Ureter (tissue), 1 donor: ENCODE measurements at places on chromosomes 4 and X. TPM values are rescaled to one million over a fixed set of nuclear protein-coding genes. Genes with fewer than 3 reads are reported as not detected.

DNA sequence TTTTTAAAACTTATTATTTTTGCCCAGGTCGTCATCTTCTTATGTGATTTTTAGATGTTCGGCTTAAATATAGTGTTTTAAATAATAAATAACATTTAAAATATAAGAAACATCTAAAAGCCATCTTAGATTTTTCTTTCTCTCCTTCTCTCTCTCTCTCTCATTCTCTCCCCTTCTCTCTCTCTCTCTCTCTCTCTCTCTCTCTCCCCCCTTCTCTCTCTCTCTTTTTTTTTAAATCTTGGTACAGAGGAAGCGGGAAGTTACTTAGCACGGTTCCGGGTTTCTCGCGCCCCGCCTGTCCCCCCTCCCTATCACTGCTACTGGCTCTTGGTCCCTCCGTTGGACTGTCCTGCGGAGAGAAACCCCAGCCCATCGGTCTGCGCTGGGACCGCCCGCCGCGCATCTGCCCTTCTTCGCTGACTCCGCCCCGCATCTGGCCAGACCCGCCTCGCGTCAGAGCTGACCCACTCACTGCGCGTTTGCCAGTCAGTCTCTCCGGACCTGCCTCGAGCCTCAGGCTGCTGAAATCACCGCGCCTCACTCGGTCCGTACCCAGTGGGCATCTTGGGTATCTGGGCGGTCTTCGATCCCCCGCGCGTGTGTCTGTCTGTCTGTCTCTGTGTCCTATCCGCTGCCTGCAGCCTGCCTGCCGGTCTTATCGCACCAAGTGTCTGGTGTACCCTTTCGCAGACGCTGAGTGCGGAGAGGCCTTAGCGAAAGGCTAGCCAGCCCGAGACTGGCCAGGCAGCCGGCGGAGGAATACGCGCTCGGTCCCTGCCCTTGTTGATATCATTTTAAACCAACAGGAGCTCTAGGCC lies at the start of gene PABPC5:
Gene PABPC5, plus strand, starts transcription at position 489 of the 818 bp plus-strand sequence. CDS start 739 bp downstream, outside the sequence.
- DNase-seq = peak; percentile 70

- DNase-seq = no peak
Measured at GRCh38 chr4:15809058-15809457, 30.9 kb downstream of the CD38 start.

GRCh38 chr4:2859514-2859913 lies 15.9 kb downstream of the ADD1 start:
- DNase-seq = no peak

DNA sequence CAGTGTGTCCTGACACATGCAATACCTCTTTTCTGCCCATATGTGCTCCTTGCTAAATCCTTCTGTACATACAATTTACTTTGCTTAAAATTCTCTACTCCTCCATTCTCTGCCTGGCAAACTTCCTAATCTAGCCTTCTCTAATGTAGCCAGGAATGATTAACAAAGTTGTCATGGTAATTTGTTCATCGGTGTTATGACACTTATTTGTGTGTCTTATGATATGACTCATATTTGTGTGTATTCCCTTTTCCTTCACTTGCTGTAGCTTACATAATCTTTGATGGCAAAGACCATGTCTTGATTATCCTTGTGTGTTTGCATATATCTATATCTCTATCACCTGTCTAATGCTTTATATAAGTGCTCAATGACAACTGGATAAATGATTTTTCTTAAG lies 133.3 kb downstream of the COL25A1 start:
- DNase-seq = no peak

DNA sequence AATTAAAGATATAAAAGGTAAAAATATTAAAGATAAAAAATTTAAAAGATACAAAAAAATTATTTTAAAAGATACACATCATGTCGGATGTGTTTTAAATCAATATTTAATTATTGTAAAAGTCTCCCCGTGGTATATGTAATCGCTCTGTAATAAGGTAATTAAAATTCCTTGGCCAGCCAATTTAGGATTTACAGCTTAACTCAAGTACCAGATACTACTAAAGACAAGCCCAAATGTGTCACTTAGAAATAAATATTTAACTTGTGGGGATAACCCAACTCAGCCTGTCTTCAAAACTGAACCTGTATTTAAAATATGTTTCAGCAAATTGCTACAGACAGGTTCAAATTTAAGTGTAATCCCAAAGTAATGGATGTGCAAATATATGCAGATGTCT lies 56.0 kb downstream of the GPR82 start:
- DNase-seq = no peak

DNA sequence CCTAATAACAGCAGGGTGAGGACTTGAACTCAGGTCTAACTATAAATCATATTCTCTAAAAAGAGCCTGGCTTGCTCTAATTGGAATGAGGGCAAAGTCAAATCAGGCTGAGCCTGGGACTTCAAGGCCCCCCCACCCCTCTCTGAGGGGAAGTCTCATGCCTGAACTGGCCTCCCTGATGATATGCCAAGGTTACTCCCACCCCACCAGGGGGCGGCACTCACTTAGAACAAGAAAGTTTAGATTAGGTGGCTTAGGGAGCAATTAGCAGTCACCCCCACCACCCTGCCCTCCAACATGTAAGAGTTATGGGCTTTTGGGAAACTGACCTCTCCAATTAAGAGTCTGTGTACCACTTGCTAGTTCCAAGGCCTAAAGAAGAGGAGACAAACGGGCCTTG lies 2.7 kb downstream of the FOXO4 start:
- peak; percentile 58 for DNase-seq

DNA sequence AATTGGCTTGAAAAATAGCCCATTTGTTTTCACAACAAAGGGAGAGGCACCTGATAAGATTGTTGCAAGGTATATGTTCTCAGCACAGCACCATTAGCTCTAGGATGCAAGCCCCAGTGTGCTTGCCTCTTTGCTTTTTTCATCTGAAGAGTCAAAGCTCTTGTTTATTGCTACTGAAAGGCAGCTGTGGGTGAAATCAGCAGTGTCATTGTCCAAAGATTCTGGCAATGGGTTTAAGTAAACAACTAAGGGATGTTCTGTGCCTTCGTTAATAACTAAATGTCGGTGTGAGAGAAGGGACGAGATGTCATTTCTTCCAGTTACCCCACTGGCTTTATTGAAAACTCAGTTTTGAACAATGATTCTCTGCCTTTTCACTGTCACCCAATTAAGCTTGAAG lies 567.7 kb downstream of the KCNIP4 start:
- DNase-seq = no peak

GRCh38 chrX:16188687-16189086 lies 21.4 kb downstream of the MAGEB17 start:
- no peak for DNase-seq

DNA sequence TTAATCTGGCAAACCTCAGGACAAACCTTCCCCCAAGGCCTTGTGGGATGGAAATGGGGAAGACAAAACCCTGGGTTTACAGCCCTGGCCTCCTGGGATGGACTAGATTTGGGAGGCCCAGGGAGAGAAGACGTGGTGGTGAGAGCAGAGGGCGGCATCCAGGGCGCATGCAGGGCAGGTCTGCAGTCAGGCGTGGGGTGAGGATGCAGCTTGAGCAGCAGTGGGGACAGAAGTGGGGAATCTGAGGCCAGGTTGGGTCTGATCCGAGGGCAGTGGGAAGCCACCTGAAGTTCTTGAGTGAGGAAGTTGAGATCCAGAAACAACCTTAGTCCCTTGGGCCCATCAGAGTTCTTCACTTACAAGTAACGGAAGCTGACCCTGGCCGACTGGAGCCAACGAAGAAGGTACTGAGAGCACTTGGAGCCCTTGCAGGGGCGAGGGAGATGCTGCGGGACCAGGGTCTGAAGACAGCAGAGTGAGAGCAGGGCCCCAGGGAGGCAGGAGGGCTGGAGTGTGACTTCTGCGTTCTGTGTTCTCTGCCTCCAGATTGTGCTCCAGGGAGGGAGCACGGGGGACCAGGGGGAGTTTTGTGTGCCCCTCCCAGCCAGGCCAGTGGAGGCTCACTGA lies 42.0 kb upstream of the GPR78 start:
- no peak for DNase-seq

DNA sequence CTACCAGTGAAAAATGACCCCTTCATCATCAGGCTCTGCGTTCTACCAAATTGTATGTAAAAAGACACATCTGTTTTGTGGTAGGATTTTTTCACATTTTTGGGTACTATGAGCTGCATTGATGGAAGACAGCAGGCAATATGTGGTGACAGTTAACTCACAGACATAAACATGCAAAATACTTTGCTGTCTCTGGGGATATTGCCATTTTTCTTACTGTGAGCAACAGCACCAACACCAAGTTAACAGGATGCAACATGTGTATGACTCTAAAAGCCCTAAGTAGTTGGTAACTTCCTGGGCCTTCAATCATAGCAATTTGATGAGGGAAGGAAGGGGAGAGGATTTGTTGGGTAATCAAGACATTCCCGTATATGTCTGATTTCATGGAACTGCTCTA lies 56.4 kb upstream of the DRP2 start:
- DNase-seq = no peak

DNA sequence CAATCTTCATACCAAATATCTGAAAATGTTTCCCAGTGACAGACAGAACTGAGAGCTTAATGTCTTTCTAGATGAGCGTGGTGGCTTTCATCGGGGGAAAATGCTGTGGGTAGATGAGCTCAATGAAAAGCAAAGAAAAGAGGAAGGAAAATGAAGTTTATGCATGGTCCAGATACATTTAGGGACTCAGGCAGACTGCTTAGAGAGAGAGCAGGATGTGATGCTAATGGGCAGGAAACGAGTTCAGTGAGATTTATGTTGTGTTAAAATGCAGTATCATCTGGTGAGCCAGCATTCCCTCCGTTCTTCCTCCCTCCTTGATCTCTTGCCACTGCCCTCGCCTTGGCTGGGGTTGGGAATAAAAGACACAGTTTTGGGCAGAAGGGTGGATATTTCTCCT lies 229.2 kb downstream of the GBA3 start:
- no peak for DNase-seq

DNA sequence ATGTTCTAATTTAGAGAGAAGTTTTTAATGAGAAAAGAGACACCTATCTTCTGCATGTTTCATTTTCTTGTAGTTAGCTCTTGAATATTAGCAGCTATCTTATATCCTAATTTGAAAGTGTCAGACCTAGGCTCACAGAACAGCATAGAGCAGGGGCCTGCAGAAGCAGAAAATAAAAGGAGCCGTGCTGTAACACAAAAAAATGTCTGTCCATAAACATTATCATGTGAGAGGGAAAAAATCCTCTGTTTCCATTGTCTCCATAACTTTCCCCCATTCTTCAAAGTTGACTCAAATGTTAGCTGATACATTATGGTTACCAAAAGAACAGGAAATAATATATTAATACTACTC lies 329.2 kb upstream of the EPHA5 start:
- no peak for DNase-seq

- DNase-seq = peak; percentile 54
Measured at GRCh38 chrX:103845165-103845653, 13.2 kb upstream of the RAB9B start.

DNA sequence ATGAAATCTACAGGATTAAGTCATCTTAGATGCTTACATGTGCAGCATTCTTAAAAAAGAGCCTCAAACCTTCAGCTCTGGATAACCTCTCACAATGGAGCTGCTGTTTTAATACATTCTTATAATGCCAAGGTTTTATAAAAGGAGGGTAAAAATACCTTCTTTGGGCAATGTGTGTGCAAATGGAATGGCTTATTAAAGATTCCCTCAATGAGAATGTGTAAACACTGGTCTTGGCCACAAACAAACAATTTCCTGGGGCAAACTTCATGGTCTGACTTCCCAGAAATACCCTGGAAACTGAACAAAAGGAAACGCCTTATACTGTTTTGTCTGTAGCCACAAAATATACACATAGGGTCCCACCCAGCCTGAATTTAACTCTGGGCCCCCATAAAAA lies 148.6 kb upstream of the INTU start:
- DNase-seq = no peak

DNA sequence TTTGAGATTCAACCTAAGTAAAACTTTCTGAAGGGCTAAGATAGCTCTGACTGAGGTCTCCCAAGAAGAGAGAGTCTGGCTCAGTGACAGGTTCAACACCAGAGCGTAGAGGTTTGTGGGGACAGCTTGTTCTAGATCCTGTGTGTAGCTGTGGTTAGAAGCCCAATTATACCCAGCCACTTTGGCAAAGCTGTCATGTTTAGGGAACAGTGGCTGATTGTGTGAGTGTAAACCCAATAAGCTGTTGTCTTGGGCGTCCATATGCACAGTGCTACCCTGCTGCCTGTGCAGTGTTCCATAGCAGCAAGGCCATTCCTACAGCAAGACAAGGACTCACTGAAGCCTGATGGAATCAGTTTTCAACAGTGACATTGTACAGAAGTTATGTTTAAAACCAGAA lies 11.2 kb upstream of the SCRG1 start:
- DNase-seq = no peak

DNA sequence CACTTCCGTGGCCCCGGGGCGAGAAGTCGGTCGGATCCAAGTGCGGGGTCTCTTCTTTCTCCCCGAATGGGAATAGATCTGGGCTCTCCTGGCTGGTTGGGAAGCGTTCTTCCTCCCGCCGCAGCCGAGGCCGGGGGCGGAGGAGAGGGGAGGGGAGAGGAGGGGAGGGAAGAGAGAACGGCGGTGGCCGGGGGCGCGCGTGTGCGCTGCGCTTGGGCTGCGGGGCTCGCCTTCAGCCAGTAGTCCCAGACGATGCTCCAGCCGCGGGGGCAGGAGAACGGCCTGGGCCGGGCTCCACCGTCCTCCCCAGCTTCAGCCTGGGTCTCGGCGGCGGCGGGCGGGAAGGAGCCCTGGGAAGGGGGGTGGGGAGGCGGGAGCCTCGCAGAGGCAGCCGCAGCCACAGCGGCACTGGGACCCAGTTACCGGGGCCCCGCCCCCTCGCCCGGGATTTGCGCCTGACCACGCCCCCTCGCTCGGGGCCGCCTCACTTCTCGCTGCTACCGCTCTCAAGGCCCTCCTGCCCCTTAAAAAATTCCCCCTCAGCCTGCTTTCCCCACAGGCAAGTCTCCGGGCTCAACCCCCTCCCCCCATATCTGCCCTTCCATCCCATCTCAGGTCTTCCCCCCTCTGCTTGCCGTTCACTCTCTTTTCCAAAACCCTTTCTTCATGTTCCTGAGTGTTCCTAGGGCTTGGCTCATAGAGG lies at the start of gene FGD1:
Gene FGD1, minus strand, starts transcription at position 421 of the 703 bp plus-strand sequence. CDS start 802 bp downstream, outside the sequence.
- DNase-seq = peak; percentile 60

Gene SCD5
- 7.3 TPM for total RNA-seq

Gene DKK2
- 4.4 TPM for total RNA-seq

Gene AWAT2
- not detected for total RNA-seq

Gene EREG
- 0.65 TPM for total RNA-seq

Gene RASL11B
- 14.5 TPM for total RNA-seq

Gene ZMAT1
- 23.1 TPM for total RNA-seq

Gene UGT2B17
- total RNA-seq = 0.23 TPM

Gene MAGEC2
- not detected for total RNA-seq

Gene RIPPLY1
- not detected for total RNA-seq

Gene SEPSECS
- 10.8 TPM for total RNA-seq

Gene FGFBP2
- total RNA-seq = not detected

Gene CYBB
- total RNA-seq = 13.7 TPM

Gene NSG1
- 28.3 TPM for total RNA-seq

Gene NAT8L
- 0.16 TPM for total RNA-seq
